Activated CD8-positive, alpha-beta memory T cell treated with anti-CD3 and anti-CD28 coated beads for 24 hours (primary cell): ENCODE measurements at places on chromosomes 11 and 22.

DNA sequence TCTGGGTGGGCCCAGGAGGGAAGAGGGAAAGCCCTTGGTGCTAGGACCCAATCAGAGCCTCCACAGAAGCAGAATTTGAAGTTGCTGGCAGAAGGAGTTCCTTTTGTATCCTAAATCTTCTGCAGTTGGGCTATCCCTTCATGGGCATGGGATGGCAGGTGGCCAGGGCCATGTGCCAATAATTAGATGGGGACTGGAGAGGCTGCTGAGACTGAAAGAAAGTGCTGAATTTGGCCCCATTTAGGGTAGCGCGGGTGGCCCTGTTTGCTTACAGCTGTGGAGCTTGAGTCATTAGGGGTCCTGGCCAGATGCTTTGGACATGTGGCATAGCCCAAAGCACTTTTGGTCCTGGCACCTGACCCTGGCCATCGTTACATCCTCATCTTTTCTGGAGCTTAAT is 27.1 kb downstream of the PARVA start:
- no peak for DNase-seq

DNA sequence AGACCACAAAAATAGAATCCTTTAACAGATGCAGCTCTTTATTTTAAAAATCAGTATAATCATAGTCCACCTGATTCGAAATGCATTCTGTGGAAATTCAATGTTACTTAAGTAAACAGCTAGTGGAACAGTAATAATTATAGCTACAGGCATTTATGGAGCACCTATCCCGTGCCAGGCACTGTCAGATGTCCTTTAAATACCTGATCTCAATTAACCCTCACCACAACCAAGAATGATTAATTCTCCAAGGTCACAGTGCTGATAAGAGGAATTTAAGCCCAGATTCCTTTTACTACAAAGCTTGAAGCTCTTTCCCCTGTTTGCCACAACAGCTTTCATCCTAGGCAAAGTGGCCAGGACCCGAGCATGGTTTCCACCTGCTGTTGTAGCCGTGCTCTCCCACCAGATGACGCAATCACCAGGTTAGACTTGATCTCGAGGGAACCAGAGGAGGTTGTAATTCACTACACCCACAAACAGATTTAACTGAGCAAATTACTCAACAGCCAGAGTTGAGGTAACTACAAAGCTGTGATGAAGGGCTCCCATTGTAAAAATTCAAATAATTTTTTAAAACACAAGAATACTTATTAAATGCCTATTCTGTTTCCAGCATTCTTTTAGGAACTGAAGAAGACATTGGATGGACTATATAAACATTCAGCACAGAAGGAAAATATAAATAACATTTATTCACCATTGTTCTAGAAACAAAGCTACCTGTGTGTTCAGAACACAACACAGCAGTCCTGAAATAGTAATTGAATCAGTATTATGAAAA is 10.3 kb downstream of the PRDM10 start:
- no peak for DNase-seq

- no peak for DNase-seq
Observed at GRCh38 chr11:129013737-129014475, 71.2 kb upstream of the TP53AIP1 start.

DNA sequence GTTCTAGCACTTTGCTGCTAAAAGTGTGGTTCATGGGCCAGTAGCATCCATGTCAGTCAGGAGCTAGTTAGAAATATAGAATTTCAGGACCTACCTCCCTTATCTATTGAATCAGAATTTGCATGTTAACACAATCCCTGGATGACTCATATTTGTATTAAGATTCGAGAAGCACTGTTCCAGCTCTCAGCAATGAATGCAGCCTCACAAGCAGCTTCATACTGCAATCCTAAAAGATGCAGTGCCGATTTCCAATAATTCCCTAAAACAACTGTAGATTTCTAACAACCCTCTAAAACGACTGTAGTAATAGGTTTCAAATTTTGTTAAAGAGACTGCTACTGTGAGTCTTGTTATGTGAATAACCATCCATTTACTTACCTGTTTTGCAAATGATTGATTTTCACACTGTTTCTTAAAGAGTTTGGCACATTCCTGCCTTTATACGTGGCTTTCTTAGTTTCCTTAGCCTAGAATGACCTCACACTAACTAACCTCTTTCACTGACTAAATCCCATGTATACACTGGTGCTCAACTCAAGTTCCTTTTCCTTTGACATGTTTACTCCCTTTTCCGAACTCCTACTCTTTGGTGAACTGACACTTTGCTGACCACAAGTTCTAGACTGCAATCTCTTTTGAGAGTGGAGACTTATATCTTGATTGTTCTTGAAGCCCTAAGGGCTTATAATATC is 511.8 kb downstream of the METTL15 start:
- no peak for DNase-seq

GRCh38 chr11:6755303-6755952 is 16.3 kb downstream of the OR2AG2 start:
- no peak for DNase-seq

GRCh38 chr11:73160005-73160760 is 18.1 kb upstream of the FCHSD2 start:
- DNase-seq: peak; percentile 46

DNA sequence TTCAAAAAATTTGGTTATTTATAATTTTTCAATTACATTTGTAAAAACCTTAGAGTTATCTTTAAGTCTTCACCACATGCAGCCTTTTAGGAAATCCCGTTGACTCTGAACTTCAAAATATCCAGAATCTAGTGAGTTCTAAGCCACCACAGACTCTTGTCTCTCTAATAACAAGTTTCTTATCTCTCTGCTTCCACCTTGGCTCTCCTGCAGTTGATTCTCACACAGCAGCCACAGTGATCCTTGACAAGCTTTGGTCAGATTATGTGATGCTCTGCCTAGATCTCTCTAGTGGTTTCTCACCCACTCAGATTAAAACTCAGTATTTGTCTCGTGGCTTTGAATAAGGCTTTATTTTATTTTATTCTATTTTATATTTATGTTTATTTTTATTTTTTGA is 8.6 kb downstream of the HSD17B12 start:
- DNase-seq: no peak

- no peak for DNase-seq
Observed at GRCh38 chr22:49344161-49344560, 483.5 kb downstream of the BRD1 start.

DNA sequence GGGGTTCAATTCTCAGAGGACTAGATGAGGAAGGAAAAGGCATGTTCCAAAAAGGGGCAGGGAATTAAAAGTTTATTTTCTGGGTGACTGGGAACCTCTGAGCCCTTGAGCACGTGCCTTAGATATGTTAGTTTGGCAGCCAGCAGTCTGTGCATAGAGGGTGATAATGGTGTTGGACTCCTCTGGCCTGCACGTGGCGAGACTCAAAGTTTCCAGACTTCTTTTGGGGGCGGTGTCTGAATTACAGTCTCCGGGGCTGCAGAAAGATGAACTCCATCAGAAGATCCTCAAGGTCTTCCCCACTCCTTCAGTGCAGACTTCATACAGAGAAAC is 861 bp upstream of the ZNRF3 start:
- no peak for DNase-seq

- no peak for DNase-seq
Observed at GRCh38 chr22:28594797-28595462, 84.7 kb downstream of the TTC28 start.

DNA sequence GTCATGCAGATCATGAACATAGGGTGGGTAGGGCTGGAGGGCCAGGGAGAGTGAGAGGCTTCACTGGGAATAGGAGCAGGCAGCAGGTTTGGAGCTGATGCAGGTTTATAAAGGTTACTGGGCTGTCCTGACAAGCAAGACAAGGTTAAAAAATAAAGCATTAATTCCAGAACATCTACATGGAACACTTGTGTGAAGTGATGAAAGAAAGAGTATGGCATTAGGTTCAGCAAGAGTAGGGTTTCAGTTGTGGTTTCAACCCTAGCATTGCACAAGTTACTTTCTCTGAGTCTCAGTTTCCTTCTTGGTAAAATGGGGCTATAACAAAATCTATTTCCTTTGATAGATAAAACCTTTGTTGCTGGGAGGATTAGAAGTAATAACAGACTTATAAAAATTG is 114.6 kb upstream of the SESN3 start:
- DNase-seq: no peak

DNA sequence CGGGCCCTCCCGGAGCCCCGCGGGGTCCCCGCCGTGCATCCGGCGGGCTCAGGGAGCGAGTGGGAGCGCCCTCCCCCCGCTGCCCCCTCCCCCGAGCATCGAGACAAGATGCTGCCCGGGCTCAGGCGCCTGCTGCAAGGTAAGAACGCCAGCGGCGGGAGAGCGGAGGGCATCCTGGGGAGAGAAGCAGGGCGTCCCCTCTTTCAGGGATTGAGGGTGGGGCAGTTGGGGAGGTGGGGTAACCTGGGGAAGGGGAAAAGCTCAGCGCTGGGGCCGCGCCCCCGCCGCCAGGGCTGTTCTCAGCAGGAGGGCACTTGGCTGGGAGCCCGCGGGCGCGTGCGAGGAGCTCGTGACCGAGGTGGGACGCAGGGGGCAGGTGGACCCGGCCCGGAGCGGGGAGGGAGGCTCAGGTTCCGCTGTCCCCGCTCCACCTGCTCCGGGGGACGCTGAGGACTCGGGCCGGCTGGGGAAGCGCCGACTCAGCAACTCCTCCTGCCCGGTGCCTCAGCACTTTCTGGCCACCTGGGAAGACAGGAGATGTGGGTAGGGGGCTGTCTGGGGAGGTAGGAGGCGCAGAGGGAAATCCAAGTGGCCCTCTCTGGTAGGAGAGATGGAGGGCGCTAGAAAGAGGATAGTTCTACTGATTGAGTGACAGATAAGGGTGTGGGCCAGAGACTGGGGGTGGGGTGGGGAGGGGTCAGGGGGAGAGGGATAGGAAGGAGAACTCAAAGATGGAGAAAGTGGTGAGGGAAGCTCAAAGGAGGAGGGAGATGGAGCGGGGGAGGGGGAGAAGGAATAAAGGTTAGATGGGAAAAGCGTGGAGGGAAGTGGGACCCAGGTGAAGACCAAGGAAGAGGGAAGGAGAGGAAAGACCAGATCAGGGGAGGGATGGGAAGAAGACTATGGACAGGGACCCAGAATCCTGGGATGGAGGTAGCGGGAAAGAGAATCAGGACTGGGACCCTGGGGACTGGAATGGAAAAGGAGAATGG is 726 bp downstream of the RTN4RL2 start:
- DNase-seq: no peak

DNA sequence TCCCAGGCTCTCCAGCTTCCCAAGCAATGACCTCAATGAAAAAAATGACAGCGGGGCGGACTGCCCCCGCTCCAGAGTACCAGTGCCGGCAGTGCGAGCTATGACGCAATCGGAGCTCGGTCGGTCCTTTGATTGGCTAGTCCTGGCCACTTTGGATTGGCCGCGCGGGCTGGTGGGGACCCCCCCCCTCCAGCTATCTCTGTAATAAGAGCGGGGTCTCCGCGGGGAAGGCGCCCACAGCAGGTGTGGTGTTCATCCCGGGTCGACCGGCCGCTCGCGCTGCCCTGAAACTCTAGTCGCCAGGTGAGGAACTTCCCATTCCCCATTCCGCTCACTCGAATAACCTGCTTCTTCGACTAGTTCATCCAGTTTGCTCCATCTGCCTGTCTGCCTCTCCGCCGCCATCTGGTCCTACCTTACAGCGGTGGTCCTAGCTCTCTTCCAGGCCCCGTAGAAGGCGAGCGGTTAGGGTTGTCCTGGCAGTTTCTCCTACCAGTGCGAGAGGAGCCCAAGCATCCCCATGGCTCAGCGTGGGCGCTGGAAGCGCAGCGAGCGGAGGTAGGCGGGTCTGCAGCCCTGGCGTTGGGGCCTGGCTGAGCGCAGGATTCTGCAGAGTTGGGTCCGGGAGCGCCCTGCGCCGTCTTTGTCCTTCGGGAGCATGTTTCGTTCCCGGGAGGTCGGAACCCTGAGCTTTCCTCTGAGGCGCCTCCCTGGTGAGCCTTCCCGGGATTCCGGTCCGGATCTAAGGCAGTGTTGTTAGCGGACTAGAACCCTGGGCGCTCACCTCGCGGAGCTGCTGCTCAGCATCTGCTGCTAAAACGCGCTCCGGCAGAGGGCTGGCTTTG is at the start of gene CALCB:
TSS of gene CALCB (plus strand) at position 233 of the 845 bp plus-strand sequence. CDS start 1,126 bp downstream, outside the sequence.
- peak; percentile 77 for DNase-seq

GRCh38 chr11:66636411-66636810 is 2.1 kb upstream of the RBM4 start:
- no peak for DNase-seq

DNA sequence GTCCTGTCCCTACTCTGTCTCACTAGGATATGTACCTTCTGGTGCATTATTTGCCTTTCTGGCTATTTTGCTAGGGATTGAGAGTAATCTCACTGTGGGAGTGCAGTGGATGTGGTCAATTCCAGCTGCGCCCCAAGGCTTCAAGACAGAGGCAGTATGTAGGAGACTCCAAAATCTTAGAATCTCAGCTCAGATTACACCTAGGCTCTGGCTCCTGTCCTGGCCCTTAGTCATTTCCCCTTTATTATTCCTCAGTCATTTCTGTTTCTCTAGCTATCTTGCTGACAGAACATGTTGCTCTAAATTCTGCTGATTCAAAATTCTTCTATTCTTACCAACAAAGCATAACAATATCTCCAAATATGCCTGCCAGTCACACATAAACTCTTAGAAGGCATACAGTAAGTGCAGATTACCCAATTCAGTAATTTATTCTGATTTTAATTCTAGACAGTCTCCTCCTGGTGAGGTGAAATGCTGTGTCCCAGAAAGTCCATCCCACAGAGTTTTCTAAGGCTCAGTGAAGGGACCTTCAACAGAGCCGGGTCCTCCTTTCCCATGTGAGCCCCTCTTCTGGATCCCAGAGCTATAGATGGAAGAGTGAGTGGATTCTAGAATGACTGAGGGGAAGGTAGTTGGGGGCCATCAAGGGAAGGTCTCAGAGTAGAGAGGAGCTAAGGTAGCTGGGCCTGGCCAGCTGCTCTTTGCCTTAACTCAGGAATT is 24.3 kb upstream of the GLYATL1 start:
- no peak for DNase-seq

DNA sequence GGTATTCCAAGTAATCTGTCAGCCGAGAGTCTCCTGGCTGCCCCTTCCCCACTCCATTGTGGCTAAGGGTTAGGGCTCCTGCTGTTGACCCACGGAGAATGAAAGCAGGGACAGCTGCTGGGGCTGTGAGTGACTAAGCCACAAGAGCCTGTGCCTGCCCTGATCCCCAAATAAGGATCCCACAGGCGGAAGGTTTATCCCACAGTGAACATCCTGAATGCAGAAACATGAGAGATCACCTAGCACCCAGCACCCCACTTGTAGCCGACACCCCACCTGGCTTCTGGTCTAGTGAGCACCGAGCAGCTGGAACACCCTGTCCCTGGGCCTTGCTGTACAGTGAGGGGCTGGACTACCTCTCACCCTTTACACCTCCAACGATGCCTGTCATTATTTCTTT is 117.7 kb upstream of the LMO1 start:
- no peak for DNase-seq
